ENCODE measurements at places on chromosomes 2 and 18.

DNA sequence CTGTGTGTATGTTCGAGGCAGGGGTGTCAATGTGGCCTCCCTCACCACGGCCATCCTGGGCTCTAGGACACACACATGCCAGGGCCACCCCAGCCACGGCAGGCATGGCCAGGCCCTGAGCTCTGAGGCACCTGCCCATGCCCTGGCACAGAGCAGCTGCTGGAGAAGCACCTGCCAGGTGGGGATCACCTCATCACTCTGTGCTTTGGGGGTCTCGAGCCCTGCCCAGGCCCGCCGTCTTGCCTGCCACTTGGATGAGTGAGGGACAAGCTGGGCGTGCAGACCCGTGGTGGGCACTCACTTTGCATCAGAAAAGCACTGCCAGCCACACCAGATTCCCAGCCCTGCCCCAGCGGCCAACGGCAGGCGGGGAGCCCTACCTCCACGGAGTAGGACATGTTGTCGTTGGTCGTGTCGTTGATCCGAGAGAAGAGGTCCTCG lies 33.1 kb downstream of the KIF1A start:
- DNase-seq: no peak

DNA sequence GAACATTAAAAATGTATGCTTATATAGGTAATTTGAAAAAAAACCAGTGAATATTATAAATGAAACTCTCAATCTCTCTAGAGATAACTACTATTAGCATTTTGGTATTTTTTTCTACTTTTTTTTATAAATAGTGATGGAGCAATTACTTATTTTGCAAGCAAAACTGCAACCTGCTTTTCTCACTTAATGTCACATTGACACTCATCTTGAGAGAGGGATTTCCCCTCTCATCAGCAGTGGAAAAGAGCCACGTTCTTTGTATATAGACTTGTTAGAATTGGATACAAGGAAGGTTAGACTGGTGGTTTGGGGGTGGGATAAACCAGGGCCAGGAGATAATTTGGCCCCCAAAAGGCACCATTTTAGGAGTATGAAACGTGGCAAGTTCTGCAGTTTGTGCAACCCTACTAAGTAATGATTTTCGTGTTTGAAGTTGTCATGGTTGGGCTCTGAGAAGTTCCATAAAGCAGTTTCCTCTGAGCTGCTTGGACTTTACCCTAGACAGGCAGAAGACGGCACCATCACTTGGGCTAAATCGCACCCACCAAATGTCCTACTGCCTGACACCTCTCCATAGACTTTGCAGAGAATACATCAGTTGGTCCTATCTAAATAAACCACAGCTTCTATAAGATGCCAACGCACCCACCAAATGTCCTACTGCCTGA lies 194.0 kb downstream of the ACTR3 start:
- no peak for DNase-seq

DNA sequence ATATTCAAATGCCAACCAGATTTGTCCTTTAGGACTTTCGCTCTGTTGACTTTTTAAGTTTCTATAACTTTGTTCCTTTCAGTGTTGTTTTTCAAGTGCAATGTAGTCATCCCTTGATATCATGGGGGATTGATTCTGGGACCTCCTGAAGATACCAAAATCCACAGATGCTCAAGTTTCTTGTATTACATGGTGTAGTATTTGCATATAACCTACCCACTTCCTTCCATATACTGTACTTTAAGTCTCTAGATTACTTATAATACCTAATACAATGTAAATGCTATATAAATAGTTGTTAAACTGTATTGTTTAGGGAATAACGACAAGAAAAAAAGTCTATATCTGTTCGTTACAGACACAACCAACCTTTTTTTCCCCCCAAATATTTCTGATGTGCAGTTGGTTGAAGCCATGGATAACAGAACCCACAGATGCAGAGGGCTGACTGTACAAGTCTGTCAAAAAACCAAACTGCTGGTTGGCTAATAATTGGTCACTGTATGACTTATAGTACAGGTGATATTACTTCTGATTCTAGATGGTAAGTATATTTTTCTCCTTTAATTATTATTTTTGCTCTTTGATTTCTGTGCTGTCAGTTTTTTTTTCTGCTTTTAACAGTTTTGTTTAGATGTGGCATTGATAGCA lies 201.7 kb upstream of the STON1 start:
- DNase-seq: no peak

DNA sequence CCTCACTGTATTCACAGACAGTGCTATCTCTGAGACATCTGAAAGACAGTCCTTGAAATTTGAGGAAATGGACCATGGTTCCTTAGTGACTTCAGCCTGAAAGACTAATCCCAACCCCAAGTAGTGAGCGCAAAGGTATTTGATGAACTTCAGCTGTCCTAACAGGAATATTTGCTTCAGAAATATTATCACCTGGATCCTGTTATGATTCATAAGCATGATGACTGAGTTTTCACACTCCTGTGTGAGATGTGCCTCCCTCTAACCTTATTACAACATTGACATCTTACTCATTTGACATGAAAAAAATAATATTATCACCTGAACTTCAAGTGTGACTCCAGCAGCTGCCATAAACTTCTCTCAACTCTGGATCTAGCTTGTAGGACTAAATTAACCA lies 11.6 kb upstream of the MRPL19 start:
- DNase-seq: no peak

GRCh38 chr18:59672235-59672711 lies 24.9 kb downstream of the CCBE1 start:
- no peak for DNase-seq

DNA sequence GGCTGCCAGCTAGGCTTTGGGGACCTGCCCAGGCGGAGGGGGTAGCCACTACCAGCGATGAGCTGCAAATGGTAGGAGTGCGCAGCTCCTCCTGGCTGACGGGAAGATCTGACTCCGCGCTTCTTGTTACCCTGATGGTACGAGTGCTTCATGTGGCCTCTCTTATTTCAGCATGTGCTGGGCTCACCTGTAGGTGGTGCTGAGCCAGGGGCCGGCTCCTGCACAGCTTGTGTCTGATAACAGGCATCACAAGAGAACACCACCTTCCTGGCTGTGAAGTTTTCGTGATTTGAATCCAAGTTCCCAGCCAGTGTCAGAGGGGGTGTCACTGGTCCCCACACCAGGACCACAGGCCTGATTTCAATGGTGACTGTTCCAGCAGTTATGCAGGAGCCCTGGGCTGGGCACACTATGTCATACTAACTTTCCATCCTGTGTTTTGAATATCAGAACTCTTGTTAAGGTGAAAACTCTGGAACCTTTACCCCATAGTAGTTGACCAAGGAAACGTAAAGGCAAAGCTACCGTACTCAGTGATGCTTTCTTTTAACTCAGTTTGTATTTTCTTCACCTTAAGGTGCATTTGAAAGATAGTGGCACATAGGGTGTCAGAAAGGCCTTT lies 28.0 kb downstream of the APCDD1 start:
- DNase-seq: no peak

GRCh38 chr18:5424903-5425664 lies 118.7 kb downstream of the EPB41L3 start:
- peak; percentile 54 for DNase-seq

DNA sequence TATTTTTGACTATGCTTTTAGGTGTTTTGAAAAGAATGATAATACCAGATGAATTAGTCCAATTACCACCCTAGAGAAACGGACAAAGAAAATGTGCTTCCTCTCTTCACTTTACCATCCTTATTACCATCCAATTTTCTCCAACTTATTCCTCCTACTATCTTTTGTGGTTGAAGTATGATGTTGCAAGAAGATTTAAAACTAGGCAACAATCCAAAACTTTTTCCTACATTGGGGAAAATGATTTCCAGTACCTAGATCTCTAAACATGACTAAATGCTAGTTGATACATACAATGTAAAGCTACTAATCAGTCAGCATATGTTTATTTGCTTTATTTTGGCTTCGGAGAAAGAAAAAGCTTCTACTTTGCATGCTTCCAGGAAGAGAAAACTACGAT lies 355.0 kb upstream of the LYPD1 start:
- no peak for DNase-seq

DNA sequence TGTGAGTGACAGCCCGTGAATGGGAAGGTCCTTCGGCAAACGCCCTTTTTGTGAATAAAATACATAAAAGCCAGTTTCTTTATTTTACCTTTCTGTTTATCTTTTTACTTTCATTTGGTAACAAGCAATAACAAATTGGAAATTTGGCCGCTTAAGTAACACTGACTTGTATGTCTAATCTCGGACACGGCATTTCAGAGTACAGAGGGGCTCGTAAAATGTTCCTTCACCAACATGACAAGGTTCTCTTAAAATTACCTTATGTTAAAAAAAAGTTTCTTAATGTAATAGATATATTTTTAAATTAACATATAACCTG lies 558 bp upstream of the NEMP2 start:
- no peak for DNase-seq

- DNase-seq: no peak
Observed at GRCh38 chr18:45286431-45286830, 328.8 kb upstream of the SLC14A2 start.

- DNase-seq: no peak
Observed at GRCh38 chr18:1499265-1499664, 594.6 kb downstream of the ADCYAP1 start.

DNA sequence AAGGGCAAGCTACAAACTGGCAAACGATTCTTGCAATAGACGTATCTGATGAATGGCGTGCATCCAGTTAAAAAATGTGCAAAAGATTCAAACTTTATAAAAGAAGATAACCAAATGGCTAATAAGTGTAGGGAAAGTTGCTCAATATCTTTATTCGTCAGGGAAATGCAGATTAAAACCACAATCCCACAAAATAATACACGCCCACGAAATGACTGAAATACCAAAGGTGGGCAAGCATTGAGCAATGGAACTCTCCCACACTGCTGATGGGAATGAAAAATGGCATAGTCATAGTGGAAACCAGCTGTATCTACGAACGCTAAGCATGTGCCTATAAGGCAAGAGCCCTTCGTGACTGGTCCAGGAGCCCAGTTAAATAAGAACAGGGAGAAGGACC lies 168.6 kb upstream of the SIX2 start:
- DNase-seq: peak; percentile 92

GRCh38 chr2:98560256-98560771 lies 48.0 kb downstream of the COA5 start:
- DNase-seq: peak; percentile 92

DNA sequence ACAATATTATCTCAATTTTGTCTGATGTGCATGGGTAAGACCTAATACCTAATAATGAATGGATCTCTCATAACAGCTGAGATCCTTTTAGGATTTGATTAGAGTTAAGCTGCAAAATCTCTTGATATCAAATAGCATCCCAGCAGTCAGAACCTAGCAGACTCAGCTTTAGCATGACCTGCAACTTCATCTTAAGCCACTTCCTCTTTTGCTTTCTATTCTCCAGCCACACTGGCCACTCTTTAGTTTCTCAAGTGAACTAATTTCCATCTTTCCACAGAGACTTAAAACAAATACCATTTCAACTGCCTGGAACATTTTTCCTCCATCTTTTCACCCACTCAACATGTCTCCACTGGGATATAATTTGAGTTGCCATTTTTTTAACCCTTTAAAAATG lies 1251.6 kb upstream of the ZEB2 start:
- DNase-seq: no peak
